GM03348 (cell line): ENCODE measurements at places on chromosomes 5 and 9.

DNA sequence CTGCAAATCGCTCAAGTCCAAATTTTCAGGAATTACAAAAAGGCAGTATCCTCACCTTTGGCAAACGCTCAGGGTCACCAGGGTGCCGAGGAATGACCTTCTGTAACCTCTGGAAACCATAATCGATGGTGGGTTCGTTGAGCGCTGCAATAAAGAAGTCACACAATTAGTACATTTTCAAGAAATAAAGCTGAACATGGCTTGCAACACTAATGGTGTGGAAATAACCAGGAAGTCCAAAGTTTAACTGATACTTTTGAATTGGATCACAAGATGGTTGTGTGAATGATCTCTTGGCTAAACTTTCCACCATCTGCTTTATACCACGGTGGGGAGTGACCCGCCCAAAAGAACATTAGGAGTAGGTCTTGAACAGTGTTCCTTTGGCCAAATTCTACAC is 368.7 kb downstream of the EBF1 start:
- DNase-seq, result no peak

DNA sequence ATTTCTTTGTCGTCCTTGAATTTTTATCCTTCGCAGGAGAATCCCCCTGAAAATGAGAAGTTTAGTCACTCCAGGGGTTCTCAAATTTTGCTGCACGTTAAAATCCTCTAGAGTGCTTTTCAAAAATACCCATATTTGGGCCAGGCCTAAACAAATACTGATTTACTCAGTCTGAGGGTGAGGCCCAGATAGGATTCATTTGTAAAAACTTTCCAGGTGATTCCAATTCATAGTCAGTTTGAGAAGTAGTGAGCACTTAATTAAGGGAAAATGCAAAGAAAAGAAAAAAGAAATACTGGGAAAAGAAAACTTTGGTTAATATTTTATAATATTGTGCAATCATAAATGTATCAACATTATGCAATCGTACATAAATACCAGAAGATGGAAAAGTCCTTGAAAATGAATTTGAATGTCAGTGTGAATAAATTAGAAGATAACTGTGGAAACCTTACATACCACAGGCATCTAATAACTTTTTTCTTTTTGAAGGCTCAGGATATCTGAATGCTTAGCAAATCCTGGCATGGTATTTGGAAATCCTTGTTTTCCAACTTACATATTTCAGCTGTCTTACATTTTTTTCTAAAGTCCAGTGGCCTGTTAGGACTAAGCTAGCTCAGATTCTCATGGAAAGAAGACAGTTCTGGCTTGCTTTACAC is 116.5 kb upstream of the DAPK1 start:
- peak; percentile 70 for DNase-seq

GRCh38 chr9:132005899-132006298 is 73.8 kb downstream of the MED27 start:
- DNase-seq, result peak; percentile 20

DNA sequence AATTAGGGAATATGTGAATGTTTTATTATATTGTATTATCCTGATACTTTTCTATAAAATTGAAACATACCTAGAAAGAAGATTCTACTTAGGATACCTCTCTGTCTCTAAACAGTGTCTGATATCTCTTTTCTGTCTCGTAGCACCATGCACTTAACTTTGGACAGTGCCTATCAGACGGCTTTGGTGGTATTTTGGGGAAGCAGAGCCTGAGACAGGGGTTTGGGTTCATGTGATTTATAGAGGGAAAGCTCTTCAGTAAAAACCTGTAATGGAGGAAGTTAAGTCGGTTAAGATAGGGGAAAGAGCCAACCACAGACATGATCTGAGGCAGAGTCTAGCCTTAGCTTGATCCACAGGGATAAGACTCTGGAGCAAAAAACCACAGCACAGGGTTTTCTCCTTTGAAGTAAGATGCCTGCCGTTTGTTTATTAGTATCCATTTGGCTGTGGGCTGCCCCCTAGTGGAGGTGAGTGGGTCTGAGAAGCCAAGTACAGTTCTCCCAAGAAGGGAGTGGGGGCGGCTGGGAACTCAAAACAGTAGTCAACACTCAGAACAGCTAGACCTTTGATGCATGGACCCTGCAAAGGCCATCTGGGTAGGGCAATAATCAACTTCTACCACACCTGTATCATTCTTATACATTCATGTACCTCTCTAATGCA is 141.2 kb upstream of the ASTN2 start:
- peak; percentile 31 for DNase-seq

- DNase-seq, result no peak
Observed at GRCh38 chr5:95619096-95619495, 791 bp upstream of the GPR150 start.

DNA sequence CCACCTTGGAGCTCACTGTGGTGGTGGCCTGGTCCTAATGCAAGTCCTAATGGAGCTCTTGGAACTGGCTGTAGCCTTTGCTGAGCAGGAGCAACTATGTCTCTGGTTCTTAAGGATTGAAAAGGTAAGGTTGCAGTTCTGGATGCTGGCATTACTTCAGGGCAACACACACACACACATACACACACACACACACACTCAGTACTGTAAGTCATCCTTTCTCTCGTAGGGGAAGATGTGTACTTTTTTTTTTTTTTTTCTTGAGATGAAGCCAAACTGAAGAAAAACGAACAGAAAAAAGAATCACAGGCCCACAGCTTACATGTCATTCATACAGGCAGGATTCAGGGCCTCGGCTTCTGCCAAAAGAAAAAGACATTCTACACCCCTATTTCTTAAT is 81.1 kb upstream of the RPS23 start:
- no peak for DNase-seq

GRCh38 chr5:161258438-161258837 is 288.1 kb downstream of the GABRB2 start:
- no peak for DNase-seq

GRCh38 chr5:139705191-139705590 is 57.0 kb downstream of the CXXC5 start:
- DNase-seq, result no peak

DNA sequence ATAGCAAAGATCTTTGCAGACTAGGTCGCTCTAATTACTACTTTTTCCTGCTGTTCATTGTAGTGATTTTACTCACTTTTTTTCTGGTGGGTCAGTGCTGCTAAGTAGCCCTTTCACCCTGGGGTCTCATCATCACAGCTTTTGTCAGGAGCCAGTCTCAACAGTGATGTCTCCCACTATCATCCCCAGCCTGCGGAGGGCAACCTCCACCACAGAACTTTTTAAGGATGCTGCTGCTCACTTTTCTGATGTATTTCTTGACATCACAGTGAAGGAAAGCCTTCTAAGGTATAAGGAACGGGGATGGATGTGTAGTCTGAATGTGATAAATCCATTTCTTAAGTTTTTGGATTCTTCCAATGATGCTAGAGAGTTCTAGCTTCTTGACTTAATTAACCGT is 242.5 kb upstream of the RIOK2 start:
- DNase-seq, result peak; percentile 10

GRCh38 chr9:114308361-114308950 is 14.4 kb upstream of the ORM1 start:
- DNase-seq, result no peak

DNA sequence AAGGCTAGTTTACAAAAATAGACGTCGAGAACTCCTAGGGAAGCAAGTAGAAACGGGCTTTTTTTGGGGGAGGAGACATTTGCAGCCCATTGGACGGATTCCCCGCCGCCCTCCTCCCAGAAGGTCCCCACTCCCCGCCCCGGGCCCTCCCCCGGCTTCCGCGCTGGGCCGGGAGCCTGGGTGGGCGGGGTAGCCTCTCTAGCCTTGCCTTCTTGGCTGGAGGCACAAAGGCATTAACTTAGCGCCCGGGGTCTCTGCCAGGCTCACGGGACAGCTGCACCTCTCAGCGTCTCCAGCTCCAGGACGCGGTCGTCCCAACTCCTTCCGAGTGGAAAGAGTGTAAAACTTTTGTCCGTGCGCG is at the start of gene DMRTA1:
DMRTA1 (plus strand) TSS at position 236 of the 361 bp plus-strand sequence. CDS start 242 bp downstream, outside the sequence.
- peak; percentile 79 for DNase-seq

GRCh38 chr9:136021872-136022681 is 60.9 kb upstream of the UBAC1 start:
- no peak for DNase-seq
